NAMALWA (cell line): ENCODE measurements at places on chromosomes 6 and 20.

DNA sequence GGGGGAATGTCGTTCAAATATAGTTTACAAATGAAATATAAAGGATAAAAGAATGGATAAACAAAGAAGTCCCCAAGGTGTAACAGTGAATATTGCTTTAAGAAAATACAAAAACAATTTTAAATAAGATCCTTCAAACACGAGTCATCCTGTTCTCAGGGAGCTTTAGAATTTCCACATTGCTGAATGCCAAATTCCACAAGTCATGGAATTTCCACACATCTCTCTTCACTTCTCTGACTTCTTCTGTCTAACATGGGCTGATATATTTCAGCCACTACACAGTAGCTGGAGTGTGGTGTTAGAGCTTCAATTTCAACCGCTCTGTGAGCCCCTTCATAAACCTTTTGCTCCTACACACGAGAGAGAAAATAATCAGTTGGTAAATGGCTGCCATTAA lies 28.0 kb downstream of the IL22RA2 start:
- DNase-seq, result no peak

DNA sequence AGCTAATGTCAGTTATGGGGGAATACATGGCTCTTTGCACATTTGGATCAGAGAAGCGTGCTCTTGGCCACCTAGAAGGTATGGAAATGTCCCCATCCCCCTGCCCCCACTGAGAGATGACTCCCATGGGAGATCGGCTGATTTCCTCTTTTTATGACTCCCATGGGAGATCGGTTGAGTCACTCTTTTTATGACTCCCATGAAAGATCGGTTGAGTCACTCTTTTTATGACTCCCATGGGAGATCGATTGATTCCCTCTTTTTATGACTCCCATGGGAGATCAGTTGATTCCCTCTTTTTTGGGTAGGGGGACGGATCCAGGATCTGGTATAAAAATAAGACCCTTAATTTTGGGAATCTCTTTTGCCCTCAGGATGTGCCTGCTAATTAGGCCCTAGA lies 10.3 kb upstream of the TAAR9 start:
- DNase-seq, result no peak

GRCh38 chr6:1945235-1945832 lies 300.1 kb downstream of the GMDS start:
- no peak for DNase-seq

GRCh38 chr6:148365041-148365440 lies 22.4 kb downstream of the SASH1 start:
- DNase-seq, result no peak

- no peak for DNase-seq
Measured at GRCh38 chr6:169997930-169998218, 246.5 kb downstream of the ERMARD start.

DNA sequence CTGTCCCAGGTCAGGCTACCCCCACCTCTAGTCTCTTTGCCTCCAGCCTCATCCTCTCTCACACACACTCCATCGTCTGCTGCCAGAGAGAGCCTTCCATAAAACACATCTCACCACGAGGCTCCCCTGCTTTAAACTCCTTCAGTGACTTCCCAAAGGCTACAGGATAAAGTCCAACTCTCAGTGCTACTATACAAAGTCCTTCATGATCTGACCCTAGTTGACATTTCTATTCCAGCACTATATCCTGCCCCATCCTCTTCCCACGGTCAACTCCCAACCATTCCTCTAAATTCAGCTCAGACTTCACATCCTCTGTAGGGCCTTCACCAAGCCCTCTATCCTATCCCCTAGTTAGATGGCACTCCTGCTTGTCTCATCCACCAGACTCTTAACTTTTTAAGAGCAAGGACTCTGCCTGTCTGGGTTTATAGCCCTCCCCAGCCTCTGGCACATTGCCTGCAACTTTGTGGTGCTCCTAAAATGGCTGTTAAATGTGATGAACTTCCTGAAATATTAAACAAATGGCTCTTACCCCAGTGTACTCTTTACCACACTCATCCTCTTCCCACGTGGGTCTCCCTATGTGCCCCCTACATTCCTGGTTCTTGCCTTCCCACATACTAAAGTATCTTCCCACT lies 36.1 kb downstream of the KIF16B start:
- no peak for DNase-seq

DNA sequence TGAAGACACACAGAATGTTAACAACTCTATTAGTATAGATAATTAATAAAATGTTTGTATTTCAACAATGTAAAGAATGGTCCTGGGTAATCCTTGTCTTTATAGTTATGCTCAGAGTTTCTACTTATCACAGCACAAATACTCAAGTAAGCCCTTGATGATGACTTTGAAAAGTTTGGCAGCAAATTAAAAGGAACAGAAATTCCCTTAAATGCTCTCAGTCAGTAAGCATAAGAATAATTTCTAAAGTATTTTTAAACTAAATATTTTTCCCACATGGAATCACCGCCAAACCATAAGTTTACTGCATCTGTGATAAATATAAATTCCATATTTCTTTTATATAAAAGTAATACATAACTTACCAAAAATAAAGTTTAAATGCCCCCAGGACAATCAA lies 96.1 kb downstream of the COL12A1 start:
- DNase-seq, result no peak

- DNase-seq, result no peak
Measured at GRCh38 chr20:25368976-25369375, 21.7 kb downstream of the ABHD12 start.

DNA sequence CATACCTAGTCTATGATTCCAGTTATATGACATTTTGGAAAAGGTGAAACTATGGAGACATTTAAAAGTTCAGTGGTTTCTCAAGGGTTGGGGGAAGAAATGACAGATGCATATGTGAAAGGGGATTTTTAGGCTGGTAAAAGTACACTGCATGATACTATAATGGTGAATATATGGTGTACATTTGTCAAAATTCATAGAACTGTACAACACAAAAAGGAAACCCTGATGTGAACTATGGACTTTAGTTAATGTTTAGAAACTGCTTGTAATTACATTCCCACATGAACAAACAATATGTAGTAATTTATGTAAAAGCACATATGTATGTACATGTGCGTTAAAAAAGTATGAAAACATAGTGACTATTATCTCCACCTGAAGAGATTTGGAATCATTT lies 907.3 kb upstream of the CITED2 start:
- DNase-seq, result no peak

- no peak for DNase-seq
Measured at GRCh38 chr20:313948-314347, 11.4 kb upstream of the SOX12 start.

DNA sequence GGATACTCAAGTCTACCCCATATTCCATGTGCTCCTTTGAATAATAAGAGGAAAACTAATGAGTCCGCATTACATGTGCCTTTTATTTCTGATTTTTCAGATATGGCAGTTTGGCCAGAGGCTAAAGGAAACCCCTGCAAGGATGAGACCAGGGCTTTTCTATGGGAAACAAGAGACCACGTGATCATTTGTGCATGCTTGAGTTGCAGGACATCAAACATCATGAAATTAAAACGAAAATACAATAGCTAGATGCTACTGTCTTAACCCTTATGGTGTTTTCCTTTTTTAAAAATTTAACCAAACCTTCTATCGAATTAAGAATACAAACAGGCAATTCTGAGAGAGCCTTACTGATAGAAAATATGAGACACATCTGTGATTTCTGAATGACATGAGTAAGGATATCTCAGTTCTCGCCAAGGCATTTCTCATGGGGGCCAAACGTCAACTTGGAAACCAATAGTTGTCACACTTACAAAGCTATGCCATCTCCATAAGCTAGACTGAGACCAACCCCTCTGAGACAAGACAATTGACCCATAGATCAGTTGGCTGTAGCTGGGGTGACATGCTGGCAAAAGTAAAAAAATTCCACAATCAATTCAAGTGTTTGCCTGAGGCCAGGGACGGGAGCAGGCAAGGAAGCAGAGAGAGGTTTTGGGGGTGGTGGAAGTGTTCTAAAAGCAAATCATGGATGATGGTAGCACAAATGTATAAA lies 52.8 kb downstream of the RIPOR2 start:
- DNase-seq, result no peak

DNA sequence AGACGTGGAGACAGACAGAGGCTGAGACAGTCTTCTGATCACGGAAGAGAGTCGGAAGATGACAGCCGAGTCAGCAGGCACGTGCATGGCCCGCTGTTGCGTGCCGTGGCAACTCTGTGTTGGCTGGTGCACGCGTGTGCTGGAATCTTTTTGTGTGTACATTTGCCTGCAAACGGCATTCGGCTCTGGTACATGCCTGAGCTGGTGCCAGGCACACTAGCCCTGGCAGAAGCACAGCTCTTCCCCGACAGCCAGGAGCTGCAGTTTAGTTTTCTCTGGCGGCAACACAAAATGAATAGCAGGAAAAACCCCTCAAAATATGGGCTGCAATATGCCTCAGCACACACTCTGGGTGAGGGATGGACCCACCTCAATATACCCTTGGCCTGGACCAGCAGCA lies 769 bp upstream of the PDYN start:
- DNase-seq, result no peak

DNA sequence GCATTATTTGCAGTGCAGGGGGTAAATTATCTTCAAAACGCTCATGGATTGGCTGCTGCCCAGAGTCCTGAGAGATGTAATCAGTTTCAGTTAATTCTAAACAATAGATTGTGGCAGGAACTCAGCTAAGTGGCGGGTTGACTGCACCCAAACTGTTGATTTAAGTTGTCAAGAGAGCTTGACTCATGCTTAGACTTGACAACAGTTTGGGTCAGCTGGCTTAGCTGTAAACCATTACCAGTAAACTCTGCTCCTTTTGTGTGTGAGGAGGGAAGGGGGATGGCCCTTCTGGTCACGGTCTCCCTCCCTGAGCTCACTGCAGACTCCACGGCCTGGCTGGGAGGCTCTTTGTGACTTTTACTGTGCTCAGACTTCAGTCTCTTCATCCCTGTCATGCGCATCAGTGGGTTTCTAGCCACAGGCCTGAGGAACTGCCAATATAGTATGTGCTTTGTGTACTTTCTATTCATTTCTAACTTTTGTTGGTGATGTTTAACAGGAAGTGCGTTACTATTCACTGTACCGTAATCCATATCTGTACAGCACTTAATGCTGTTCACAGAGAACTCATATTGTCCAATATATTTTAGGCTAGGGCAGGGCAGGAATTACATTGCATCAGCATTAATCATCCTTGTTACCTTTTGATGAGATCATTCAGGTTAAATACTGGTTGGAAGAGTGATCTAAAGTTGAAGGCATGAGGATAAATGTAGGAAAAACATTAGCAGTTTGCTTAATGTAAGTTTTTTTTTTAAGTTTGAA lies 488.3 kb downstream of the CDKAL1 start:
- DNase-seq, result no peak

- DNase-seq, result no peak
Measured at GRCh38 chr20:17044891-17045290, 181.9 kb upstream of the PCSK2 start.

- no peak for DNase-seq
Measured at GRCh38 chr6:119445666-119446065, 96.1 kb upstream of the MAN1A1 start.

DNA sequence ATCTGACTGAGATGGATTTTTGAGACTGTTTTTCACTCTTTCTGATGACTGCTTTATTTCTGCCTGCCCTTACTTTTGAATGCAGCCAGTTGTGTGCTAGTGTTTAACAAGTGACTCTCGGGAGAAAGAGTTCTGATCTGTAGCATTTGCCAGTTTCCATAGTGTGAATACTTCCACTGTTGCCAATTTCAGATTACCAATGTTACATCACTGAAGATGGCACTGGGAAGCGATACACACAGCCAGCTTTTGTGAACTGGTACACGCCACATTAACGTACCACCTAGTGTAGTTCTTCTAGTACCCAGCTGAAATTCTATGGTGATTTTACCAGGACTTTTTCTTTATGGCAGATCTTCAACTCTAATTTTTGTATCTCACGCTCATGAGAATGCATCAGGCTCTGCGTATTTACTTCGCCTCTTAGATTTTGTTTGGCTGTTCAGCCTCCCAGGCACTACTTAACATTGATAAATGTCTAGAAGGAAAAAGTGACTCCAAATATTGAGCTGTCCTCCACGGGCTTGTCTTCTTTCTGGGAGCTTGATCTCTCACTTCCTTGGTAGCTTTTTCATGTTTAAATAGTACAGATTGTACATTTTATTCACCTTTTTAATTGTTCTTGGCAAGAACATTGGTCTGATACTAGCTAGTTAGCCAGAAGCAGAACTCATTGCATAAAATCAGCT lies 521.6 kb upstream of the SOX4 start:
- no peak for DNase-seq

DNA sequence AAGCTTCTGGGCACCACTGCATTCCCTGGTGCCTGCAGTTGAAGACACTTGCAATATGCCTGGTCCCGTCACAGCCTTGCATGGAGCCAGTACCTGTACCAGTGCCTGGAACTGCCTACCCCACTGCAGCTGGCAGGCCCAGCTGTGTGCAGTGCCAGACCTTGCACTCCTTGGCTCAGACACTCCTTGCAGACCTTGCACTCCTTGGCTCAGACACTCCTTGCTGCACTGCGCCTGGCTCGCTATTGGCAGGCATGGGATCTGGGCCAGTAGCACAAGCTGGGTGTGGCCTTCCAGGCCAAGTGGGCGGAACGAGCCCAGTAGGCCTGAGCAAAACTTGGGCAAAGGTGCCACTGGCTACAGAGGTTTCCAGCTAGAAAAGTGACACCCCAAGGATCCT lies 1189.1 kb downstream of the GRIK2 start:
- no peak for DNase-seq

DNA sequence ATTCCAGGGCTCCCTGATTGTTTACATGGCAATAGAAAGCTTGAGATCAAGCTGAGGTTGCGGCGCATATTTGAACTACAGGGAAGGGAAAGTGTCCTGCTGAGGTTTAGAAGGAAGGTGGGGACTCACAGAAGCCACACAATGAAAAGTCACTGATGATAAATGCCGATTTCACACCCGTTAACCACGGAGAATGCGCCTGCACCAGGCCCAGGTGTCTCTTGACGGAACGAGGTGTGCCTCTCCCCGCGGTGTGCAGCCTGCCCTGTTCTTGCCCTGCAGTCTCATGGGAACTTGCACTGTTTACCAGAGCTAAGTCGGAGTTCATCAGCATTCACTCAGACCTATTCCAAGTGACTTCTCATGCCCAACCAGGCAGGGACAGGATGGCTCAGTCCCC lies 90.3 kb downstream of the LY86 start:
- no peak for DNase-seq

GRCh38 chr6:32083812-32084768 lies 25.0 kb downstream of the TNXB start:
- no peak for DNase-seq
